ENCODE measurements at places on chromosomes 12 and 14.

DNA sequence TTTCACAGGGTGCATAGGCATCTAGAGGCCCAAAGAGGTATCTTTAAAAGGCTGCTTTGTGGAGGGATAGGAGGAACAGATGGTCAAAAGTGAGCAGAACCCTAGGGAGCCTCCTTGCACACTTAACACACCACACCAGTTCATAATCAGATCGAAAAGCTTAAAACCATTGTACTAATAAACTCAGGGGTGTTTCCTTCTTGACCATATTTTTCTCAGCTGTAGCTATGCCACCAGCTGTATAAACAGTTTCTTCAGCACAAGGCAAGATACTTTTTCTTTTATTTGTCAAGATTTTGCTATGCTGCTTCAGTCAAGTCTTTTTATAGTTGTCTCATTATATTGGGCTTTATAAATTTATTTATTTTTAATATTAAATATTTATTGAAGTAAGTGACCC, 88.7 kb downstream of the RIC8B start:
- no peak for DNase-seq

DNA sequence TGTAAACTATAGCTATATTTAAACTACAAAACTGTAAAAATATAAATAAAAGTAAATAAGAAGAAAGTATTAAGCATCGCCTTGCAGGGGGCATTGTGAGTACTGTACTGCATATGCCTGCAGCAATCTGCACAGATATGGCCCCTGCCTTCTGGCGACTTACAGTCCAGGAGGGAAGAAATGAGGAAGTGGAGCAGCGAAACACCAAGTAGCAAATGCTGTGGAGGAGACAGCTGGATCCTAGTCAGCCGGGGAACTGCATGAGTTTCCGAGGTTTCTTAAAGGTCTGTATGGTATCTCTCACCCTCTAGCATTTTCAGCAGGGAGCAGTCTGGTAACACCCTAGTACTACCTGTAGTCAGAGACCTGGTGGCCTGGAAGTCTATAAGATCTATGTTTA, 256.9 kb downstream of the CACNA1C start:
- DNase-seq, result no peak

DNA sequence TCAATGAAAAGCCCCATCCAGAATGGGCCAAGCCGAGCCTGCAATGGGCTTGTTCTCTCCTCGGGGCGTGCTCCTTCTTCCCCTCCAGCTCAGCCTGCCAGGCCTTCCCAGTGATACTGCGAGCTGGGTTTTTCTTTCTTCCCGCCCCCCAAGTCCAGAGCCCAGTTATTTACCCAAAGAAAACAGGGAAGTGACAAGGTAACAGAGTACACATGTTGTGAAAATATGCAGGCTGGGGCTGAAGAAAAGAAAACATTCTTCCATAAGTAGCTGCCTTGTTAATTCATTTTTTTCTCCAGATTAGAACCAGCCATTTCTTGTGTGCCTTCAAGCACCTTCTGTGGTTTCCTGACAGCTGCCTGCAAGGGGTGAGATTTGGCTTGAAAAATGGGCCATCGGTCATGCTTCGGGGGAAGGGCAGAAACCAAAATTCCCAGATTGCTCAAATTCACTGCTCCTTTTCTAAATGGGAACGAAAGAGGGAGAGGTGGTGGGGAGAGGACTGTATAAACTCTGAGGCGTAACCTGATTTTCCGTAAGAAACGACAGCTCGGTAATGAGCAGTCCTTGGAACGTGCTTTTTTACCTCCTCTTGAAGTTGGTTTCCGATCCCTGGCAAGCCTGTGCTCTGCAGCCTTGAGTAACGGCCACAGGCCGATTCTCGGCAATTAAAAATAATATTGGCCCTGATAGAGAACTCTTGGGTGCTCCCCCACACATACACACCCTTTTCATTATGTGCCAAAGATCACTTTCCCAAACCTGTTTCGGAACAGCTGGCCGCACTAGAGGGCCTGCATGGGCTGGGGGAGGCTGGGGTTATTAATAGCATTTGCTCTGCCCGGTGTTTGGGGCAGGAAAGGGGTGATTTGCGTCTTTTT, 229.4 kb downstream of the ZFP36L1 start:
- no peak for DNase-seq

DNA sequence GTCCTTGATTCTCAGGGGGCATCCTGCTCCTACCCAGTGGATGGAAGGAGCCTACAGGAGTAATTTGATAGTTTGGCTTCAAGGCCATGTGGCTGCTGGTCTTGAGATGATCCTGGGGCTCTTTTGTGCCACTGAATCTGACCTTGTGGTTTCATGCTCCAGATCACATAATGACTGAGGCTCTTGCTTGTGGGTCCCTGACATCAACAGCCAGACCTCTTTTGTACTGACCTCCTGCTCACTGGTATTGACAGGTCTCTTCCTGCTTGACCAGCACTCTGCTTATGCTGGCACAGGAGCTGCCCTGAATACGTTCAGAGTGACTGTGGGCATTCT, 23.2 kb upstream of the JPH4 start:
- DNase-seq, result no peak

- DNase-seq, result no peak
Observed at GRCh38 chr12:2624543-2625288, 170.1 kb upstream of the FKBP4 start.

DNA sequence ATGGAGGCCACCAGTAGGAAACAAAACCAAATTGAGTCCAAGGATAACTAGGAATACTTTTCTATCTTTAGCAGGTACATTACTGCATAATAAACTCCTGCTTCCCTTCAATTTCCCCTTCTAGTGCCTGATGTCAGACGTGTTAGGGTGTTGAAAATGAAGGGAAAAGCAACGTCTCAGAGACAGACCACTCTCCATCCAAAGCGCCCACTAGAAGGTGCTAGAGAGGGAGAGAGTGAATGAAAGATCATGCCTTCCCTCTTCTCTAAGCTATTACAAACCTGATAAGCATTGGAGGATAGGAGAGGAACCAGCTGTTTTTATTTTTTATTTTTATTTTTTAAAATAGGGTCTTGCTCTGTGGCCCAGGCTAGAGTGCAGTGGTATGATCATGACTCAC, 64.1 kb downstream of the ZNF641 start:
- no peak for DNase-seq

- no peak for DNase-seq
Observed at GRCh38 chr14:100454437-100454836, 131.3 kb downstream of the SLC25A47 start.

DNA sequence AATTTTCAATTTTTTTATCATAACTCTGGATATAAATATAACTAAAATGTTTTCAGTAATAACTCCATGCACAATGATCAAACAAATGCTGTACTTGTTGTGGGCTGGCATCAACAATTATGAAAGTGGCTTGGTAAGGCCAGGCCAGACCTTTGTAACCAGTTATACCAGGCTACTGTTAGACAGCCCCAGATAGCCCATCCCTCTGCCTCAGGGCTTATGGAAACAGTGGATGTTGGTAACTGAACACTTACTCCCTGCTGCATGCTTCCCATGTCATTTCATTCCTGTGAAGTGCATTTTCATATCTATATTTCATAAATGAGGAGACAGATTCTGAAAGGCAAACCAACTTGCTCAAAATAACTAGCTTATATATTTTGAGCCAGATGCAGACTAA, 195.0 kb downstream of the SYT1 start:
- no peak for DNase-seq

Data from activated effector memory CD4-positive, alpha-beta T cell treated with anti-CD3 and anti-CD28 coated beads, Interleukin-2, amount 50 U/mL, for 16 hours (primary cell).